HT1080 (cell line): ENCODE measurements at places on chromosomes 11 and 22. TPM values are rescaled to one million over a fixed set of nuclear protein-coding genes. Genes with fewer than 3 reads are reported as not detected.
A peak's percentile ranks its signal among the peaks of the same experiment; 100 is the strongest.

The NCAM1 gene
- 24.2 and 26.3 TPM in 2 replicates for total RNA-seq

The ACR gene
- total RNA-seq = not detected in 2 replicates

The PPFIA1 gene
- total RNA-seq = 27.7 and 28.2 TPM in 2 replicates

The CD3D gene
- total RNA-seq = 1.0 and 4.0 TPM in 2 replicates

The MMP27 gene
- not detected in 2 replicates for total RNA-seq

The MS4A10 gene
- total RNA-seq = not detected in 2 replicates

The FGF19 gene
- total RNA-seq = not detected in 2 replicates

GRCh38 chr11:35820614-35821013, 123.2 kb upstream of the LDLRAD3 start:
- DNase-seq = no peak

GRCh38 chr11:118606157-118606843, 1.1 kb upstream of the PHLDB1 start:
- DNase-seq = no peak

DNA sequence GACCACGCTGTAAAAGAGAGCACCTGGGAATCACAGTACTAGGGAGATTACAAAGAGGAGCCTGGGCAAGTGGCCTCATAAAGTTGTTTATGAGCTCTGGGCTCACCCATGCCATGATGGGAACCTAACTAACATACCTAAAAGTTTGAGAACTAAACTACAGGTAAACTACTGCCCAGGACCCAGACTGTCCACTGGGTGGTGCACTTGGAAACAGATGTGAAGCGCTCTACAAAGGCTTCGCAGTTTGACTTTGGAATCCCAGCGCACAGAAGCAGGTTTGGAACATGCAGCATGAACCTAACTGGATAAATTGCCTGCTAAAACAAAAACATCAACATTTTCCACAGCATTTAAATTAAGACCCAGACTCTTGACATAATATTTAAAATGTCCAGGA, 418.6 kb downstream of the FAM181B start:
- DNase-seq = peak; percentile 3

DNA sequence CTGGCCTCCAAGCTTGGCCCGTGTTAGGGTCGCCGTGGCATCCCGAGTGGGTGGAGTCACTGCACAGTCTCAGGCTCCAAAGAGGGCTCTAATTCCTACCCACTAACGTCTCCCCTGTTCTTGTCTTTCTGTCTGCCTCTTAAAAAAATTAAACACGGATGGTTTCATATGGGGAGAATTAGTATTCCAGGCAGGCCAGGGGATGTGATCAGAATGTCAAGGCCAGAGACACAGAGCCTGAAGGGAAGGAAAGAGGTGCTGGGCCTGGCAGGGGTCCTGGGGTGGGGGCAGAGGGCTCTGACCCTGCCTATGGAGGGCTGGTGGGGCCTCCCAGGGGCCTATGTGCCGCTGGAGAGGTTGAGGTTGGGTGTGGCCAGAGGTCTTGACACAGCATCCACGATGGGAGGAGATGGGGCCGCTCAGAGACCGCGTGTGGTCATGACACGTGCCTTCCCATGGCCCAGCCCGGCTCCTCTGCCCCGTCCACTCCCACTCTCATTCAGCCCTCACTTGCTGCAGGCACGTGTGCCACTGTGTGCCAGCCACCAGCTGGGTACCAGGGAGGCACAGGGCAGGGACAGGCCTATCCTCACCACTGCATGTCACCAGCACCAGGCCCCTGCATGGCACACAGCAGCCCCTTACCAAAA, 56.5 kb downstream of the FLRT1 start:
- no peak for DNase-seq

GRCh38 chr22:35839841-35840301, 122.2 kb downstream of the APOL5 start:
- DNase-seq = no peak

GRCh38 chr22:38033522-38034277, 23.5 kb upstream of the PICK1 start:
- no peak for DNase-seq

- DNase-seq = no peak
These were observed 367.6 kb downstream of the BRD1 start for GRCh38 chr22:49460091-49460490.

GRCh38 chr11:10651656-10652361, 41.7 kb downstream of the IRAG1 start:
- DNase-seq = no peak

DNA sequence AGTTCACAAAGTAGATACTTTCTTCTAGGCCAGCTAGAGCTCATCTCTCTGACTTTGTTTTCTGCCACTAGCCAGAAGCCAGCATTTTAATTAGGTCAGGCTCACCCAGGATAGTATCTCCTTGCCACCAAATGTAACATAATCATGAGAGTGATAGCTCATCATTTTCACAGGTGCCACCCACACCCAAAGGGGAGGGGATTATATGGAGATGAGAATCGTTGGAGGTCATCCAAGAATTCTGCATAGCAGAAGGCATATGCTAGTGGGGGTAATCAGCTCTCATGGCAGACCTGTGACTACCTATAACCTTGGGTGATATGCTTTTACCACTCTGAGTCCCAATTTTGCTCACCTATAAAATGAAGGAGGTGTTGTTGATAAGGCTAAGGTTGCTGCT, 523.0 kb downstream of the METTL15 start:
- DNase-seq = no peak

GRCh38 chr11:4704790-4705334, 278 bp downstream of the MMP26 start:
- DNase-seq = no peak
